Activated CD4-positive, alpha-beta T cell treated with anti-CD3 and anti-CD28 coated beads, Interleukin-2, amount 10 ng/mL, durations not matched to agents 24 days and 14 days (primary cell): ENCODE measurements at places on chromosomes 2 and 18. TPM values are rescaled to one million over a fixed set of nuclear protein-coding genes. Genes with fewer than 3 reads are reported as not detected.
A peak's percentile ranks its signal among the peaks of the same experiment; 100 is the strongest.

DNA sequence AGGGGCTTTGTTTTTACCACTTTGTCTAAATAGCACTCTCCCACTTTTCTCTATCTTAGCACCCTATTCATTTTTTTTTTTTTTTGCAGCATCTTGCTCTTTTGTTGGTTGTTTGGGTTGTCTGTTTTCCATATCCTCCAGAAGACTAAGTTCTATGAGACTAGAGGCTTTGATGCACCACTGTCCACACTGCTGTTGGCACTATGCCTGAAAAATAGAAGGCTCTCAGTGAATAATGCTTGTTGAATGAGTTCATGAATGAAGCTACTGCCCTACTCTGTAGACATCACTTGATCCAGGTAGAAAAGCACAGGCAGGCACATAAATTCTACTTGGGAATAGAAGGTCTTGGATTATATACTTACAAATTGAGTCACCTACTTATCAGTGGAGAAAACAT lies 7.3 kb downstream of the IL1A start:
- DNase-seq: no peak
- peaks cover 29% of the 10 kb centered on the region for H3K27me3 ChIP-seq
- peak overlapping the region; percentile 81 for H3K27ac ChIP-seq
- H3K4me3 ChIP-seq: peak overlapping the region; percentile 30
- H3K36me3 ChIP-seq: peaks cover 15% of the 10 kb centered on the region

DSC2 gene
- not detected in 2 replicates for total RNA-seq

GRCh38 chr18:28485210-28485801 lies 308.4 kb upstream of the CDH2 start:
- H3K27me3 ChIP-seq: no peaks in the 10 kb centered on the region
- no peaks in the 10 kb centered on the region for H3K36me3 ChIP-seq
- no peak overlapping the region for H3K27ac ChIP-seq
- no peaks in the 10 kb centered on the region for H3K4me1 ChIP-seq

DNA sequence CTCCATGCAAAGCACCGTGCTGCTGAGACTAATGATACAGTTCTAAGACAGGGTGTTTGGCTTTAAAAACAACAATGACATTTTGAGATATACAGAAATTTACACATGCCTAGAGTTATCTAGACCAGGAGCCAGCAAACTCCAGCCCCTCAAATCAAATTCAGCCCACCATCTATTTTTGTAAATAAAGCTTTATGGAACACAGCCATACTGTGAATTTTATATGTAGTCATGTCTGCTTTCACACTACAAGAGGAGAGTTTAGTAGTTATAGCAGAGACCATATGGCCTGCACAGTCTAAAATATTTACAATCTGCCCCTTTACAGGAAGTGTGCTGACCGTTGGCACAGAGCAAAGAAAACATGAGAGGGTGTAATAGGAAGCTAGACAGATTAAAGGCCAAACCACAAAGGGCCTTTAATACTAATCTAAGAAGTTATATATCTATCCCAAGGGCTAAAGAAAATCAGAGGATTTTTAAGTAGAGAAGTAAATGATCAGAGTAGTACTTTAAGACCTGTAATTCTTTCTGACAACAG lies 39.4 kb downstream of the NBAS start:
- H3K27ac ChIP-seq: no peak overlapping the region
- H3K27me3 ChIP-seq: no peaks in the 10 kb centered on the region
- H3K4me1 ChIP-seq: no peaks in the 10 kb centered on the region
- H3K4me3 ChIP-seq: no peak overlapping the region
- H3K36me3 ChIP-seq: peaks cover 28% of the 10 kb centered on the region

CFC1 gene
- not detected in 2 replicates for total RNA-seq

DNA sequence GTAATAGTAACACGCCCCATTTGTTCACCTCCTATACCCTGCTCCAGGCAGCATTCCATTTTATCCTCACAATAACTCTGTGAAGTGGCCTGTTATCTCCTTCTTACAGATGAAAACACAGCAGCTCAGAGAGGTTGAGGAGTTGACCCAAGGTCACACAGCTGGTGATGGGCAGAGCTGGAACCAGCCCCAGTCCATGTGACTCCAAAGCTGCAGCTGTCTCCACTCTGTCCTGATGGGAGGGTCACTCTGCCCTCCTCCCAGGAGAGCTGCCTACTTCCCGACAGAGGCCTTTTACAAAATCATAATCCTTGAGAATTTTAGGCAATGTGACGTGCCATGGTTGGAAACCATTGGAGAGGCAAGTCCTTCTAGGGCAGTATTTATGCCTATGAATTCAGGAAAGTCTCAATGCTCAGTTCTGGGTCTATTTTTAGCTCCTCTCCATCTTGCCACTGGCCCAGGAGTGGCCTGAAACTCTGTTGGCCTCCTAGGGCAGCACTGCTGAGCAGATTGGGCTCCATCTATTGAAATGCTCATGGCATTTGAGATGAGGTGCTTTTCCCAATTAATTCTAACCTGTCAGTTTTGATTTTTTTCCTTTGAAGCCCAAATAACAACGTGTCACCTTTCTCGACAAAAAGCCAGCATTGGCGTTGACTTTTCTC lies 162.0 kb upstream of the MSH6 start:
- H3K4me3 ChIP-seq: no peak overlapping the region
- DNase-seq: no peak
- H3K27me3 ChIP-seq: peaks cover 5% of the 10 kb centered on the region
- no peak overlapping the region for H3K27ac ChIP-seq
- H3K36me3 ChIP-seq: no peaks in the 10 kb centered on the region

DNA sequence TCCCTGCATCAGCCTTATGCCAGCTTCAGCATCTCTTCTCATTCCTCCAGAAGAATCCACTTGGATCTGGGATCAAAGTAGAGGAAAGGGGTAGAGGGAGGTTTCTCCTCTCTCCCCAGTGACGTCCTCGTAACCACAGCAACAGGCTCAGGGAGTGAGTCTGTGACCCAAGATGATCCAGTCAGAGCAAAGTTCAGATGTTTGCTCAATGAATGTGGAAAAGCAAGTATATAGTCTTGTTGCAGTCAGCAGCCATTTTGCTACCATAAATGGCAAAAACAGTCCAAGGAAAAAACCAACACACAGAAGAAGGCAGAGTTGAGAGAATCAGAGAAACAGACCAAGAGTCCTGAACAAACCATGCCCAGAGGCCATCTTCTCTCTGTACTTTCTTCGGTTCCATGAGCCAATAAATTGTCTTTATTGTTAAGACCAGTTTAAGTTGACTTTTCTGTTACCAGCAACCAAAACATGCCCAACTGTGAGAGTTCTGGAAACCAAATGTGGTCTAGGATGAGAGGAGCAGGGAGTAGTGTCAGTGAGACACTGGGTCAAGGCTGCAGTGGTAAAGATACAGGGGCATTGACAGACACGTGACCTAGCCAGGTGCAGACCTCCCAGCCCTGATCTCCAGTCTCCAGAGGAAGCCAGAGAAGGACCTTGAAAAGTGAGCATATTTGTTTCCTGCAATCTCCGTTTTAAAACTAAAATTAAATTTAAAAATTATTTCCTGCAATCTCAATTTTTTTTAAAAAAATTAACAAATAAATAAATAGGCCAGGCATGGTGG lies 3.2 kb upstream of the CXCR1 start:
- DNase-seq: no peak
- H3K4me3 ChIP-seq: no peak overlapping the region
- H3K27ac ChIP-seq: no peak overlapping the region

GRCh38 chr18:9199681-9200080 lies 63.1 kb downstream of the ANKRD12 start:
- no peak for DNase-seq
- peaks cover 26% of the 10 kb centered on the region for H3K36me3 ChIP-seq
- H3K27ac ChIP-seq: no peak overlapping the region
- H3K4me3 ChIP-seq: no peak overlapping the region

- no peak for DNase-seq
- no peak overlapping the region for H3K4me3 ChIP-seq
These were observed 48.3 kb upstream of the AGPS start for GRCh38 chr2:177344316-177344715.

MFSD2B gene
- 0.14 TPM in 1 of 2 replicates, not detected in the other for total RNA-seq

NEU4 gene
- 1.0 and 1.2 TPM in 2 replicates for total RNA-seq

DNA sequence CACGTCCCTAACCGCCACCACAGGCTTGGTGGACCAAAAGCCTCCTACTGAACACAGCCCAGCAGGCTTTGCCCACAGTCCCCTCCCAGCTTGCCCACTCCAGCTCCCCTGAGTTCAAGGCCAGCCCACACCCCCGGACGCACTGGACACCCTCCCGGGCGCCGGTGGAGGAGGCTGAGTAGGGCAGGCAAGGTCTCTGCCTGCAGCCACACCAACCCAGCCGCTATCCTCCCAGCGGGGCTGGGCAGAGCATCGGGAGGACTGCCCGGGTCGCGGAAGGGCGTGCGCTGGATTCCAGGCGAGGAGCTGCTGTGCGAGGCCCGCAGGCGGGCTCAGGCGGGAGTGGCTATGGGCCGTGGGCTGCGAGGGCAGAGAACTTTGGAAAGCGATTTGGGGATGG lies 49.5 kb downstream of the PLEKHB2 start:
- H3K27ac ChIP-seq: no peak overlapping the region
- H3K36me3 ChIP-seq: peaks cover 14% of the 10 kb centered on the region
- DNase-seq: no peak
- H3K4me1 ChIP-seq: peaks cover 21% of the 10 kb centered on the region

DNA sequence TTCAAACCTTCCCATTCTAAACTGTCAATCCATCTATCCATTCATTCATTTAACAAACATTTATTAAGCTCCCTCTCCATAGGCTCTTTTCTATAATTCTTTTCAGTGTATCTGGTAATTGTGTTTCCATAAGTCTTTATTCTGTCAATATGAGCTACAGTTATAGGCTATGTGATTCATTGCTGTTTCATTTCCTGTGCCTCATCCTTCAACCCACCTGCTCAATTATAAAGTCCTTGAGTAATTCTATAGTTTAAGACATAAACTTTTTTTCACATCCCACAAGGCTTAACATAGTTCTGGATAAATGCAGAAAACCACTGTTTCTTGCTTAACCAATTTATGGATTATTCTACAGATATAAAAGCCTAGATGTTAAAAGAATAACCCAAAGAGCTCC lies 84.2 kb upstream of the PIK3C3 start:
- peaks cover 4% of the 10 kb centered on the region for H3K4me1 ChIP-seq
- H3K36me3 ChIP-seq: no peaks in the 10 kb centered on the region
- no peak for DNase-seq
- H3K27me3 ChIP-seq: peaks cover 2% of the 10 kb centered on the region

DNA sequence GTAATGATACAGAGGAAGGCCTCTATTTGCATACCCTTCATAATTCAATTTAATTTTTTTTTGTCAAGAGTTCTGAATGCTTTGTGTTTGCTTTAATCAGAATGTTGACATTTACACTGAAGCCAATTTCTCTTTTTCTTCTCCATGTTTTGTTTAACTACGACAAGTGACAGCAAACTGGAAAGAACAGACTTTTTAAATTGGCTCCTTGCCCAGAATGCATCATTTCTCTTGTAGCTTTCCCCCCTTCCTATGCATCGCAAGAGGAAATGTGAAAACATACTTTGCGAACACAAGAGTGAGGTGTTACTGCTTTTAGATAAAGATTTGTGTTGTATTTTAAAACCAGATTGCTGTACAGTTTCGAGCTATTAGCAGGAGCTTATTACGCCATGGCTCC lies 955.2 kb upstream of the CELF4 start:
- no peak for DNase-seq
- H3K27ac ChIP-seq: no peak overlapping the region
- no peaks in the 10 kb centered on the region for H3K4me1 ChIP-seq
- no peak overlapping the region for H3K4me3 ChIP-seq
- no peaks in the 10 kb centered on the region for H3K27me3 ChIP-seq

- H3K36me3 ChIP-seq: no peaks in the 10 kb centered on the region
- no peaks in the 10 kb centered on the region for H3K27me3 ChIP-seq
- DNase-seq: peak; percentile 8
- no peak overlapping the region for H3K27ac ChIP-seq
- H3K4me1 ChIP-seq: no peaks in the 10 kb centered on the region
These were observed 68.3 kb upstream of the MYT1L start for GRCh38 chr2:2399396-2399795.

GRCh38 chr2:212939777-212940531 lies 211.5 kb downstream of the IKZF2 start:
- peaks cover 3% of the 10 kb centered on the region for H3K27me3 ChIP-seq
- H3K36me3 ChIP-seq: no peaks in the 10 kb centered on the region
- no peak overlapping the region for H3K27ac ChIP-seq
- H3K4me1 ChIP-seq: no peaks in the 10 kb centered on the region

ABCB11 gene
- total RNA-seq: not detected in 2 replicates

LIPG gene
- total RNA-seq: 0.57 and 0.82 TPM in 2 replicates

DNA sequence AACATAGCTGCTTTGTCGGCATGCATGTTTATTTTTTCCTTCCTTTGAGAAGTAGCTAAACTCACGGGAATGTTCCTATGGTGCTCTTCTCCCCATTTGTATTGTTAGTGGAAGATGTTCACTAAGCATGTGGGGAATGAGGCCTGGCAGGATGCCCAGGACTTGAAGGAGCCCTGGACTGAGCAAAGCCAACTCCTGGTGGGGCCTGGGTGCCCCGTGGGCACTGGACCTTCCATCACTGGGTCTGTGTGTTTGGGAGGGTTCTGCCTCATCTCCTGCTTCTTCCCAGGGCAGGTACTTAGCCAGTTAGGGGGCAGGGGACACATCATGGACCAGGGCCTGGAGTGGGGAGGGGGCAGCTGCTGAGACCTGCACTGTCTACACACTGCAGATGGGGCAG lies 49.3 kb downstream of the ACAA2 start:
- H3K36me3 ChIP-seq: no peaks in the 10 kb centered on the region
- H3K4me1 ChIP-seq: no peaks in the 10 kb centered on the region
- no peak overlapping the region for H3K27ac ChIP-seq
